ENCODE measurements at places on chromosomes 13 and 19. TPM values are rescaled to one million over a fixed set of nuclear protein-coding genes. Genes with fewer than 3 reads are reported as not detected.

The TNFSF9 gene
- 3.8 TPM for total RNA-seq

The ZNF846 gene
- 8.3 TPM for total RNA-seq

The ZNF723 gene
- total RNA-seq: not detected

The C1QTNF9 gene
- 0.39 TPM for total RNA-seq

The TMEM145 gene
- 1.6 TPM for total RNA-seq

The C19orf38 gene
- total RNA-seq: 12.0 TPM

The COL4A2 gene
- total RNA-seq: not detected

The CBY2 gene
- total RNA-seq: not detected

The PLIN4 gene
- not detected for total RNA-seq

The PGLYRP1 gene
- not detected for total RNA-seq

The PINLYP gene
- 6.2 TPM for total RNA-seq

The COX6B2 gene
- not detected for total RNA-seq

The LRRC63 gene
- 0.59 TPM for total RNA-seq

The ZNF443 gene
- total RNA-seq: 2.2 TPM

The GRK1 gene
- 0.14 TPM for total RNA-seq

The NLRP7 gene
- 1.2 TPM for total RNA-seq

The RUBCNL gene
- total RNA-seq: 3.0 TPM

The SHC2 gene
- total RNA-seq: 0.67 TPM

The CYP4F12 gene
- not detected for total RNA-seq

The SLC5A5 gene
- 0.89 TPM for total RNA-seq

The GNA15 gene
- total RNA-seq: 22.2 TPM

The CD79A gene
- 0.93 TPM for total RNA-seq

The ALOX5AP gene
- total RNA-seq: 173 TPM

The SIGLEC5 gene
- 0.64 TPM for total RNA-seq

The FXYD3 gene
- not detected for total RNA-seq

The MARK4 gene
- 31.4 TPM for total RNA-seq

The FBN3 gene
- total RNA-seq: not detected

The OR7A5 gene
- not detected for total RNA-seq

The NKPD1 gene
- total RNA-seq: 0.22 TPM

The CD70 gene
- total RNA-seq: 10.6 TPM

The AZU1 gene
- 0.25 TPM for total RNA-seq

The PNMA8A gene
- not detected for total RNA-seq

The PDE4A gene
- total RNA-seq: 46.6 TPM

The FGF21 gene
- not detected for total RNA-seq

The RDH8 gene
- not detected for total RNA-seq

The CYSLTR2 gene
- 3.3 TPM for total RNA-seq

The FCER2 gene
- total RNA-seq: not detected

The IQCN gene
- 4.0 TPM for total RNA-seq

The PGLYRP2 gene
- total RNA-seq: not detected

The NLRP11 gene
- total RNA-seq: not detected

The RUVBL2 gene
- 101 TPM for total RNA-seq

The ZNF829 gene
- total RNA-seq: 3.3 TPM

The CACNG6 gene
- 0.53 TPM for total RNA-seq

The ZNF439 gene
- total RNA-seq: 13.9 TPM

The GCDH gene
- 77.2 TPM for total RNA-seq

The PALM3 gene
- total RNA-seq: not detected

The FAM124A gene
- not detected for total RNA-seq

The UBXN6 gene
- total RNA-seq: 56.9 TPM

The SPC24 gene
- 48.3 TPM for total RNA-seq
